PC-9 (cell line): ENCODE measurements at places on chromosomes 6 and 20. TPM values are rescaled to one million over a fixed set of nuclear protein-coding genes. Genes with fewer than 3 reads are reported as not detected.

GRCh38 chr20:33724439-33725094 lies 4.5 kb upstream of the PXMP4 start:
- peak; percentile 56 for DNase-seq

- DNase-seq: no peak
Observed at GRCh38 chr6:150549674-150550101, 50.0 kb upstream of the PLEKHG1 start.

- DNase-seq: no peak
Observed at GRCh38 chr20:54645445-54646155, 170.2 kb downstream of the DOK5 start.

- DNase-seq: no peak
Observed at GRCh38 chr6:100664274-100665040, 199.7 kb upstream of the SIM1 start.

LTB gene
- total RNA-seq: 0.63 TPM in 1 of 2 replicates, not detected in the other

SNAP25 gene
- not detected in 2 replicates for total RNA-seq

DNA sequence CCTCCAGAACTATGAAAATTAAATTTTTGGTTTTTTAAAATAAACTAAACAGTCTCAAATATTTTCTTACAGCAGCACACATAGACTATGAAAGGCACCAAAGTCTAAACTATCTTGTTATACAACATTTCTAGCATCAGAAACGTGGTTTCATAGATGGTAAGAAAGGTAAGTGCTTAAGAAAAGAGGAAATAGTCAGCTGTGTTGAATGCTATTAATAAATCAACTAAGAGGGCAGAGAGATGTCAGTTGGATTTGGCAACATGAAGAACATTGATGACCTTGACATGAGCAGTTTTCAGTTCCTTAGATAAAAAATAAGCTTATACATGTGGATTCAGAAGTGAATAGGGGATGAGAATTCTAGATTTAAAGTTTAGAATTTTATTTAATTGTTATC lies 113.6 kb downstream of the RFX6 start:
- no peak for DNase-seq

- DNase-seq: peak; percentile 53
Observed at GRCh38 chr20:46438156-46438750, 31.8 kb upstream of the ELMO2 start.

PRDM1 gene
- total RNA-seq: 1.4 and 2.6 TPM in 2 replicates

DNA sequence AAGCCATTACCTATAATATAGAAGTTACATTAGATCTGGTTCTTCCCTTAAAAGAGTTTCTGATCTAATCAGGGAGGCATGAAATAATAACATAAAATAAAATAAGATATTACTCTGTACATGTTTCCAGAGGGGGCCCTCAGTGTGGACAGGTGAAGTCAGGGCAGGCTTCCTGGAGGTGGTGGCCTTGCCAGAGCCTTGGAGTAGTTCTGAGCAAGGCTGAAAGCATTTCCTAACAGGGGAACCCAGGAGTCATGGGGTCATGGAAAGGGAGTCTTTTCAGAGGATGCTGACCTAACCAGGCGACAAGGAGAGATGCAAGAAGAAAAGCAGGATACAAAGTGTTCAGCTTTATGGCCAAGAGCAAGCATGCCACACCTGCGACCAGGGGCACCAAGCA lies 471.3 kb upstream of the AGPAT4 start:
- no peak for DNase-seq

KCNK17 gene
- total RNA-seq: not detected in 2 replicates

- no peak for DNase-seq
Observed at GRCh38 chr6:89244241-89244985, 27.3 kb upstream of the GABRR1 start.
